GM19239 (cell line): ENCODE measurements at places on chromosomes 6 and 20.
A peak's percentile ranks its signal among the peaks of the same experiment; 100 is the strongest.

- no peak for DNase-seq
Measured at GRCh38 chr6:44381739-44382138, 5.8 kb upstream of the CDC5L start.

GRCh38 chr20:36214684-36215256 lies 21.5 kb upstream of the AAR2 start:
- peak; percentile 50 for DNase-seq

DNA sequence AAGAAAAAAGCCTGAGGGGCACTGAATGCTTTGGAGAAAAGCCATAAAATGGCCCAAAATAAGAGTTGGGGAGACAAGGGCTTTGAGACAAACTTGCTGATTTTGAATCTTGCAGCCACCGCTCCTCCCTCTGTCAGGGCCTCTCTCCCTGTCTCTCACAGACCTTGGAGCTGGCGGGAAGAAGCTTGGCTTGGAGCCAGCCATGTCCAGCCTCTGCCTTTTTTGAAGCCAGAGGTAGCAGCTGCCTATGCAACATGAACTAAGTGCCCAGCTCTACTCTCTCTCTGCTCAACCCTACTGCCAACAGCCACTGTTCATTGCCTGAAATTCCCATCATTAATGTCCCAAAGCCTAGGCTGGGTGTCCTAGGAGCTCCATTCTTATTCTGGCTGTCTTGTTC lies 63.7 kb upstream of the CTNNBL1 start:
- DNase-seq, result no peak

- DNase-seq, result no peak
Measured at GRCh38 chr6:112335736-112336135, 11.4 kb upstream of the RFPL4B start.

DNA sequence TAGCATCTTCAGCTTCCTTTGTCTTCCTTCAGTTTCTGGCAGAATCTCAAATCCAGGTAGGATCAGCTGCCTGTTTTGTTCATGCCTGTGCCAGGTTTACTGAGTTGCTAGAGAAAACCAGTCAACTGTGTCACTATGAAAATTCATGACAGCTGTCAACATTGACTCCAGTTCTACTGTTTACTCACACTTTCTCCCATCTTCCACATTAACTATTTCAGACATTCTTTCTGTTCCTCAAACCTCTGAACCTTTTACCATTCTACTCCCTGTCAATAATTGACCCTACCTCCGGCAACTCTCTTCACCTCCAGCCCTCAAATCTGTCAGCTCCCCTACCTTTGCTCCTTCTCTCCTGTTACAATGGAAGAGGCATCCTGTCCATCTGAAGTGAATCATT lies 8.5 kb downstream of the ENPP4 start:
- DNase-seq, result peak; percentile 12

DNA sequence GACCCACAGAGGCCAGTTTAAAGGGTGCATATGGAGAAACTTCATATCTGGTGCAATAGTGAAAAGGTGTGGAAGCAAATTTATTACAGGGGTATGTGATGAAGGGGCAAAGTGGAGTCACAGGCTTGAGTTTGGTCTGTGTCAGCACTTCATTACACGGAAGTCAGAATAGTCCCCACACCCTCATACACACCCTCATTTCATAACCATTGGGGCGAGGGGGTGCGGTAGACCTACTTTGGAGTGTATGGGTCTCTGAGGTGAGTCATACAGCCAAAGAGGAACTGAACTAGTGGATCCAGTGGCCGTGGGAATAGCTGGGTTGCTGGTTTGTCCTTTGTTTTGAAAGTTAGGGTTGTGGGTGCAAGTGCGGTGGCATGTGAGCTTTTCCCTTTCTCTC lies 3.3 kb downstream of the TM9SF4 start:
- DNase-seq, result no peak

GRCh38 chr20:34524426-34524825 lies 8.2 kb downstream of the DYNLRB1 start:
- DNase-seq, result no peak

GRCh38 chr6:14540810-14541540 lies 423.4 kb downstream of the CD83 start:
- DNase-seq, result no peak

DNA sequence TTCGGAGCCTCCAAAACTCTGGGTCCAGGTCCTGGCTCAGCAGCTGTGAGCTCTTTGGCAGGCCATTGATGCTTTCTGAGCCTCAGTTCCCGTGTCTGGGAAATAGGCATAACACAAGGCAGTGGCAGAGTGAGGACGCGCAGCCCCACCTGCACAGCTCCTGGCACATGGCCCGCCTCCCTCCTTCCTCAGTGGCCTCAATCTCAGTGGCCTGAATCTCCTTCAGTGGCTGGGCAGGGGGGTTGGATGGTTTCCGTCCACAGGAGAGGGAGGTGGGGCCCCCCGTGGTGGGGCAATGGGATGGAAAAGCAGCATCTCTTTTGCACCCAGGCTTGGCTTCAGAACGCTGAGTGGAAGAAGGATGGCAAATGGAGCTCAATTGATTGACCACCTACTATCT lies 5.1 kb downstream of the RSPO4 start:
- DNase-seq, result no peak

GRCh38 chr6:77633471-77633870 lies 19.4 kb upstream of the MEI4 start:
- DNase-seq, result no peak

- no peak for DNase-seq
Measured at GRCh38 chr6:139777202-139777970, 402.9 kb upstream of the CITED2 start.

DNA sequence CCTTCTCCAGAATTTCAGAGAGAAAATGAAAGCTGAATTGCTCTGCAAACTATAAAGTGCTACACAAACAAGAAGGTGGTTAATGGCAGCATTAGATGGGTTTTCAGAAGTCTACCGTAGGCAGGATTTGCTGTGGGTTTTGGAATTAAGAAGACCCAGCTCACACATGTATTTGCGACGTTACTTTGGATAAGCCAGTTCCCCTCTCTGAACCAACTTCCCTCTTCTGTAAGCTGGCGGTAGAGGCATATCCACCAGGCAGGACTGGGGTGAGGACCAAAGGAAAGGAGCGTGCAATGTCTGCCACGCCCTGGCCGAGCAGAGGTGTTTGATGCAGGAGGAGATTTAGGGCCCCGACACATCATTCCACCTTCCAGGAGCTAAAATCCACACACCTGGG lies 6.9 kb downstream of the RSPO4 start:
- no peak for DNase-seq

- DNase-seq, result no peak
Measured at GRCh38 chr6:122289762-122290539, 109.5 kb upstream of the HSF2 start.

GRCh38 chr6:146914489-146915483 lies 289.4 kb upstream of the STXBP5 start:
- no peak for DNase-seq

DNA sequence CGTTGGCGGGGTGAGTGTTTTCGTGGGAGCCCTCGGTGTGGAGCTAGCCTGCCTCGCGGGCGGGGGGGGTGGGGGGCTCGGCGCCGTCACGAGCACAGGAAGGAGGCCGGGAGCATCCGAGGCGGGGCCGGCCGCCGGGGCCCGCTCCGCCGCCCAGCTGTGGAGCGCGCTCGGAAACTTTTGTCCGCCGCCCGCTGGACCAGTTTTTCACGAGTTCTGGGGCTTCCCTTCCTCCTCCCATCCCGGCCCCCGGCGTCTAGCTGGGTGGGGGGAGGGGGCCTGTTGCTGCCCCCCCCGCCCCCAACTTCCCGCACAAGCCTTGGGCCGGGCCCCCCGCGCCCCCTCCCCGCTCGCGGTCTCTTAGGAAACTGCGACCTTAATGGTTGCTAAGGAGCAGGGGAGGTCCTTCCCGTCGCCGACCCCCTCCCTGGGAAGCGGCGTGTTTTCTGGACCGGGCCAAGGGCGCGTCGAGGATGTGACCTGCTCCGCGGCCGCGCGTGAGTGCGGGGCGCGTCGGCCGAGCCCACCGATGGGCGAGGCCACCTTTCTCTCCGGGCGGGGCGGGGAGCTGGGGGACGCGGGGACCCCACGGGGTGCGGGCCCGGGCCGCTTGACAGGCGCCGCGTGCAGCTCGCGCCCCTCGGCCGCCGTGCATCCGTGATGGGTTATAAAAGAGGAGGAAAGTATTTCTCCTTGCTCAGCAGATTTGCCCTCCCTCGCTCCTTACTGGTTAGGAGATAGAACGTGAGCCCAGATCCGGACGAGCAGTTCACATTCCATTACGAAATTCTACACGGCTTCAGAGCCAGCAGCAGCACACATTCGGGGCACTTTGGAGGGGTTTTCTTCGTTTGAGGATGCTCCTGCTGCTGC lies 1.4 kb downstream of the RREB1 start:
- no peak for DNase-seq

- DNase-seq, result no peak
Measured at GRCh38 chr6:17038316-17038715, 63.5 kb upstream of the STMND1 start.

- DNase-seq, result no peak
Measured at GRCh38 chr6:147942363-147942762, 400.3 kb upstream of the SASH1 start.

- no peak for DNase-seq
Measured at GRCh38 chr6:75493400-75494064, at the start of gene FILIP1. TSS of gene FILIP1 (minus strand) at chr6:75493800. CDS start at chr6:75414972, 78,828 bp downstream.

GRCh38 chr6:142811923-142812322 lies 133.1 kb downstream of the HIVEP2 start:
- no peak for DNase-seq

DNA sequence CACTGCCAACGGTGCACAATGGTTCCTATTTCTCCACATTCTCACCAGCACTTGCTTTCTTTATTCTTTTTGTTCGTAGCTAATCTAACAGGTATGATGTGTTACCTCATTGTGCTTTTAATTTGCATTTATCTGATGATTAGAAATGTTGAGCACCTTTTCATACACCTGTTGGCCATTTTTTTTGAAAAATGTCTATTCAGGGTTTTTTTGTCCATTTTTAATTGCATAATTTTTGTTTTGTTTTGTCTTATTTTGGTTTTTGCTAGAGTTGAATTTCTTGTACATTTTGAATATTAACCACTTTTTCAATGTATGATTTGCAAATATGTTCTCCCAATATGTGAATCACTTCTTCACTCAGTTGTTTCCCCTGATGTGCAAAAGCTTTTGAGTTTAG lies 150.6 kb downstream of the TENT5A start:
- DNase-seq, result no peak

GRCh38 chr20:53940360-53940702 lies 130.1 kb downstream of the BCAS1 start:
- DNase-seq, result no peak

DNA sequence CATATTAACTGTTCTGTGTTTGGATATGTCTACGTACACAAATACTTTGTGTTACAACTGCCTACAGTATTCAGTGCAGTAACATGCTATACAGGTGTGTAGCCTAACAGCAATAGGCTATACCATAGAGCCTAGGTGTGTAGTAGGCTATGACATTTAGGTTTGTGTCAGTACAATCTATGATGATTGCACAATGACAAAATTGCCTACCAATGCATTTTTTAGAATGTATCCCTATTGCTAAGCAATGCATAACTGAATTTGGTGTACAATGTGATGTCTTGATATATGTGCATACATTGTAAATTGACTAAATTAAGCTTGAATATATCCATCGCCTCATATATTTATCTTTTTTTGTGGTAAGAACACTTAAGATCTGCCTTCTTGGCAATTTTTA lies 48.9 kb downstream of the C6orf118 start:
- no peak for DNase-seq

- peak; percentile 46 for DNase-seq
Measured at GRCh38 chr20:58693226-58694006, 816 bp downstream of the NPEPL1 start.

GRCh38 chr6:43627008-43627825 lies 1.8 kb downstream of the GTPBP2 start:
- DNase-seq, result no peak

DNA sequence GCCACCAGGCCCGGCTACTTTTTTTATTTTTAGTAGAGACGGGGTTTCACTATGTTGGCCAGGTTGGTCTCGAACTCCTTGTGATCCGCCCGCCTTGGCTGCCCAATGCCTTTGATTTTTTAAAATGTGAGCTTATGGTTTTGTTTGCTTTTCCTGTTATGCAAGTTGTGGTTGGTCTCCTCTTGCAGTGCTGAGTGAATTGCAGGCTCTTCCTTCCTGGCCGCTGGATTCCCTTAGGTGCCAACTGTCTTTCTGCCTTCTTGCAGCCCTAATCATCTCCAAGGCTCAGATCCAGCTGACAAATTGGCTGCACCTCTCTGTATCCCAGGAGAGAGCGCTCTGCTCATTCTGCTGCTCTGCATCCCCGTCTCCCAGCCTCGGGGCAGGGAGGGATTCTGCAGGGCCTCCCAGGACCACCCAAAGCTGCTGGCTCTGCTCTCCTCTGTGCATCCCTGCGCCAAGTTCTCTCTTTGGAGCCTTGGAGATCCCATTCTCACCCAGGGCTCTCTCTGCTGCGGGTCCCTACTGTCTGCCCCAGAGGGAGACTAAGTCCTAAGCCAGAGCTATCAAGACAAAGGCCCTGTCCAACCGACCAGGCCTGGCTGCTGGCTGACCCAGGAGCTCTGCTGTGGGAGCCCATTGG lies 14.1 kb upstream of the EMILIN3 start:
- DNase-seq, result no peak

DNA sequence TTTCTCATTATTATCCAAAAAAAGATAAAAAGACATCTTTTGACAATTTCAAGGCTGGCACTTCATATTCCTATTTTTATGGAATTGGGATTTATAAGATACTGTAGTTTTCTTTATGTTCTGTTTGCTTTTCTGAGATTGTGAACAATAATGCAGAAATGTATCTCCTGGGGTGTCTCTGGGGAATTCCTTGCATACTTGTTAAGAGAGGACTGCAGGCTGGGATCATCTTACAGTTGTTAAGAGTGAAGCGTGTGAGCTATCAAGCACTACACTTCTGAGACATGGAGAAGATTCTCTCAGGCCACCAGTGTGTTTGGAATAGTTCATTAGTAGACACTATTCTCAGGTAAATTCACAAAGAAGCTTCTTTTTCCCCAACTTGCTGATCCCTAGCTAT lies 963.3 kb upstream of the GJE1 start:
- DNase-seq, result no peak

GRCh38 chr20:17636523-17637412 lies 45.3 kb downstream of the RRBP1 start:
- DNase-seq, result no peak

DNA sequence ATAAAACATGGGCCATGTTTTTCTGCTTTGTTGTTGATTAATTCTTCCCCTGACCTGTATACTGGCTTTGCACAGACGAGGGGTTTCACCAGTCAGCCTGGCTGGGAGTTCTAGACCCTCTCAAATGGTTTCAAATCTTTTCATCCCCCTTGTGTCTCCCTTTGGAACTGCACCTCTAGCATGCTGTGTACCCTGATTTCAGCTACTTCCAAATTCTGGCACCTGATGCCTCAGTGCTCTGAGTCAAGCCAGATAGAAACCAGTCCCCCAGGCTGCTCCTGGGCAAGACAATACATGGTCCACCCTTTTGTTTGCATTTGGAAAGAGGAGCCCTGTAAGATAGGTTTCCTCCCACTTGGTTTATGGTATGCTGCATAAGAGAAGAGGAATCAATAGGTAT lies 290.2 kb downstream of the BTBD3 start:
- no peak for DNase-seq

- no peak for DNase-seq
Measured at GRCh38 chr6:11538819-11539468, 1.4 kb downstream of the TMEM170B start.
